T-cell (primary cell): ENCODE measurements at places on chromosomes 1 and 21.

GRCh38 chr1:906600-907420 is 16.9 kb upstream of the SAMD11 start:
- no peak for DNase-seq

DNA sequence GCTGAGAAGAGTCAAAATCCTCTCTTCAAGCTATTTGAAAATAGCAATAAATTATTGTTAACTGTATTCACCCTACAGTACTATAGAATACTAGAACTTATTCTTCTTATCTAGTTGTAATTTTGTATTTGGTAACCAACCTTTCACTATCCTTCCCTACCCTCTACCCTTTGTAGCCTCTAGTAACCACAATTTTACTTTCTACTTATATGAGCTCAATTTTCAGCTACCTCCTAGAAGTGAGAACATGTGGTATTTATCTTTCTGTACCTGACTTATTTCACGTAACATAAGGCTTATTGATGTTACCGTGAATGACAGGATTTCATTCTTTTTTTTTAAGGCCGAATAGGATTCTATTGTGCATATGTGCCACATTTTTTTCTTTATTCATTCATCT is 30.0 kb downstream of the ZC3H11B start:
- DNase-seq: no peak

DNA sequence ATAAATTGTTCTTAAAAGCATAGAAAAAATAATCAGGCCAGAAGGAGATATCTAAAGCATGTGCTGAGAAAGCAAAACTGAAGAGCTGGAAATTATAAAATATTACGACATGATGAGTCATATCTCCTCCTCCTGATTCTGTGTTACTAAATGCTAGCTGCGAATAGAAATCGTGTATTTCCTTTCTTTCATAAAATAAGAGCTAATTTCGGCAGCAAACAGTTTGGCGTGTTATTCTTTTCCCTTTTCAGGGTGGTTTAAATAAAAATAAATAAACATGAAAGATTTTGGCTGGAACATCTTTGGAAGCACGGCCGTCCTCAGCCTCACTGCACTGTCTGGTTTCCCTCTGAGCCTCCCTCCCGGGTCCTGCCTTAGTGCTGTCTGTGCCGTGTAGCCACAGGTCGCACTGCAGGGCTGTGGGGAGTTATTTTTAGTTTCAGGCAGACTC is 56.0 kb downstream of the ADARB1 start:
- DNase-seq: no peak

- peak; percentile 90 for DNase-seq
Measured at GRCh38 chr1:45011837-45012638, at the start of gene UROD. TSS of gene UROD (plus strand) at chr1:45012254. CDS start at chr1:45012266, 12 bp downstream.

- DNase-seq: no peak
Measured at GRCh38 chr21:30216041-30216723, at the start of gene CLDN8. TSS of gene CLDN8 (minus strand) at chr21:30216097. CDS start at chr21:30215925, 172 bp downstream.

GRCh38 chr1:178282949-178283367 is 189.1 kb downstream of the RASAL2 start:
- DNase-seq: no peak

GRCh38 chr1:72936151-72936740 is 653.9 kb upstream of the NEGR1 start:
- DNase-seq: no peak

- no peak for DNase-seq
Measured at GRCh38 chr1:63630238-63630637, 37.0 kb downstream of the PGM1 start.

- DNase-seq: no peak
Measured at GRCh38 chr1:150846473-150847146, 29.8 kb downstream of the ARNT start.

DNA sequence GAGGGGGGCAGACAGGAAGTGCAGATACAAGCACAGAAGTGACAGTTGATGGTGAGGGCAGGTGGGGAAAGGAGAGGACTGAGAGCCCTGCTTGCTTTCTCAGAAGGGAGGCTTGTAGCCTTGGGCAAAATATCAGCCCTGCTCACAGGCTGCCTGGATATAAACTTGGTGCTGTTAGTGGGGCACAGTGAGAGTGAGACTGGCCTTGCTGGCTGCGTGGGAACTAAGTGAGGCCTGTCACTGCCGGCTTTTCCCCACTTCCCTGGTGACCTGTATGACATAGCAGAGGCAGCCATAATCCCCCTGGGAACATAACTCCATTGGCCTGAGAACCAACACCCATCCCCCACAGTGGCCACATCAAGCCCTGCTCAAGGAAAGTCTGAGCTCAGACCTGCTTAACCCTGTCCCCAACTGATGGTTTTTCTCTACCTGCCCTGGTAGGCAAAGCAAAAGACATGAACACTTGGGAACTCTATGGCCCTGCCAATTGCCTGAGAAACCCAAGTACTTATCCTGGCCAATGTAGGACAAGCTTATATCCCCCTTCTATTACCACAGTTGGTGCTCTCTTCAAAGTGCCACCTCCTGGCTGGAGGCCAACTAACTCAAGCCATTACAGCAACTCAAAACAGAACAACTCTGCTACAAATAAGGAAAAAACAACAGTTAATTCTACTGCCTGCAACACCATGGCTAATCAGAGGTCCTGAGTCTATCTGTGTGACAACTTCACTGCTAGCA is 472.7 kb downstream of the PLPP3 start:
- no peak for DNase-seq

DNA sequence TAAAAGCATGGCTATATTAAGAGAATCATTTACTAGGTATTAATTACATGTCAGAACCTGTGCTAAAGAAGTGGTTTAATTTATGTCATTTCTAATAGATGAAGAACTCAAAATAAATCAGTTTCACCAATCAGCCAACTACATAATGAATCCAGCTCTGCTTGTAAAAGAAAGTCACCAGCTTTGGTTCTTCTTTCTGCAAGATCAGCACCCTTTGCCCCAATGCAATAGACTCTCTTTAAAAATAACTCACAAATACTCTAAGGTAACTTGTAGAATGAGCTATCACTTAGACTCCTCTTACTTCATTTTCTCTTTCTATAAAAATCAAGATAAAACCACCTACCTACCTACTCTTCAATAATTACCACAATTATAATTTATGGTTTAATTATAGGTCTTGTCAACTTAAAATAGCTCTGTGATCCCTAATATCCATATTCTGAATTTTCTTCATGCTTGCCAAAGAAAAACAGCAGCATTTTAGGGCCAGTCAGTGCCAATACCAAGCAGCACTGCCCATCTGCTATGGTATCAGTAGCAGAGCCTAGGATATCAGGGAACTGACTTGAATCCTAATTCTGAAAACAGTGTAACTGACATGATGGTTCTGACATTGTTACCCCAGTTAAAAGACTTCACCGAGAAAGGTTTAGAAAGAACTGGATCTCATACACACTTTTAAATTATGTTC is 11.3 kb downstream of the SLC19A2 start:
- DNase-seq: no peak

DNA sequence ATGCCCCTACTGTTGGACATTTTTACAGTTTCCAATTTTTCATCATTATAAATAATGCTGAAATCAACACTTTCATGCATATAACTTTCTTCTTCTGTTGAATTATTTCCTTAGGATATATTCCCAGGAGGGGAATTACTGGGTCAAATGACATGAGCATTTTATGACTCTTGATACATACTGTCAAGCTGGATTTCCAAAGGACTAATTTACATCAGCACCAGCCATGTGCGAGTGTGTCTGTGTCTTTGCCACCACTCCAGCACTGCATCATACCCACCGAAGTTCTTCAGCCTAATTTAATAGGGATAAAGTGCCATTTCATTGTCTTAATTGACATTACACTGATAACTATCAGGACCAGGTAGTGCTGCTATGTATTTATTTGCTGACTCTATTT is 146.7 kb downstream of the CSMD2 start:
- DNase-seq: no peak

- no peak for DNase-seq
Measured at GRCh38 chr1:82319546-82319945, 518.8 kb downstream of the ADGRL2 start.

- DNase-seq: no peak
Measured at GRCh38 chr1:155967341-155968050, 10.9 kb downstream of the ARHGEF2 start.

- no peak for DNase-seq
Measured at GRCh38 chr21:18245464-18245967, 883 bp downstream of the CHODL start.

- DNase-seq: no peak
Measured at GRCh38 chr1:154798645-154799044, 71.4 kb downstream of the KCNN3 start.

- DNase-seq: no peak
Measured at GRCh38 chr21:16587681-16588375, 858.0 kb downstream of the USP25 start.

DNA sequence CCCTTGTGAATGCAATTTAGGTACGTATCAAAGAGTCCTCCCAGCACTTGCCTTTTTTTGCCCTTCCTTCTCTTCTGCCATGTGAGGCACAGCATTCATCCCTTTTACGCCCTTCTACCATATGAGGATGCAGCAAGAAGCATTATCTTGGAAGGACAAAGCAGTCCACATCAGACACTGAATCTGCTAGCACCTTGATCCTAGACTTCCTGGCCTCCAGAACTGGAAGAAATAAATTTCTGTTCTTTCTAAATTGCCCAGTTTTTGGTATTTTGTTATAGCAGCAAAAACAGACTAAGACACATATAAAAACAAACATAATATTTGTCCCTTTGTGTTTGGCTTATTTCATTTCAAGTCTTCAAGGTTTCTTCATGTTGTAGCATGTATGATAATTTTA is 20.1 kb downstream of the EPS15 start:
- DNase-seq: no peak

- no peak for DNase-seq
Measured at GRCh38 chr1:111347026-111347425, 56.4 kb downstream of the CHIA start.

DNA sequence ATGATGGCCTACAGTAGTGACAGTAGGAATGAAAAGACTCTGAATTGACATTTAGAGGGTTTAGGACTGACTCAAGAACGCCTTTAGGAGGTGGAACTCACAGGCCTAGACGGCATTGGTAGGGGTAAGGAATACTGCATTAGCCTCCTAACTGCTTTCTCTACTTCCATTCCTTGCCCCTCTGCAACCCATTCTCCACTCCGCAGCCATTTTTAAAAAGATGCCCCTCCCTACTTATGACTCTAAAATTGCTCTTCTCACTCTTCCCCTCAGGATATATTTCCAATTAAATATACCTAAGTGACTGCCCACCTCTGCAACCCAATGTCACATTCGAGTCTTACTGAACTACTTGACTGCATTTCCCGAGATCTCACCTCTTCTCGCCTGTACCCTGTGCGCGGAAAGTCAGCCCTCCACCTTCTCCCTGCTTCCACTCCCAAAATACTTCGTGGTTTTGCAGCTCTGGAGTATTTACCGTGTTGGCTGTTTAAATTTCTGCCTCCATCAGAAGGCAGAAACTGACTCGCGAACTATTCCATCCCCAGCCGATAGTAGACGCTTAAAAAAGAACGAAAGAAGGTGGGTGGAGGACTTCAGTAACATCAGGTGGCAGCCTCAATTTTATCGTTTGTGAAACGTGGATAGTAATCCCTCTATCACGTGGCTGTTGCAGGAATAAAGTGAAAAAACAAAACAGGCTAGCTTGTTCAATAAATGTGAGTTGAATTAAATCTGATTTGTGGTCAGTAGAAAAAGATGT is 1.1 kb upstream of the YBX1 start:
- DNase-seq: no peak

- DNase-seq: no peak
Measured at GRCh38 chr1:6208723-6209660, 3.1 kb downstream of the RNF207 start.

DNA sequence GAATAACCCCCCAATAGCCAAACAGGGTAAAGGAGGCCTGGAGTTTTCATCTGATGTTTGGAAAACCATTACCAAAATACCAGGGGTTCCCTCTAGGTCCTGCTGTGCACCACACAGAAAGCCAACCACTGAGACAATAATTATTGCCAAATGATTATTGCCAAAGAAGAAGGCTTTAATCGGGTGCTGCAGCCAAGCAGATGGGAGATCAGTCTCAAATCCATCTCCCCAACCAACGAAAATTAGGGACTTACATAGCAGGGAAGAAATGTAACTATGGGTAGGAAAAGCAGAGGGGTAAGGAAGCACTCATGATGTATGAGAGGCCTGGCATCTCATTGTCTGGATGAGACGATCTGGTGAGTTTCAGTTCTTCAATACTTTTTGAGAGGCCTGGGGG is 28.8 kb upstream of the LPGAT1 start:
- no peak for DNase-seq

GRCh38 chr1:87242445-87243185 is 86.1 kb upstream of the LMO4 start:
- DNase-seq: no peak

DNA sequence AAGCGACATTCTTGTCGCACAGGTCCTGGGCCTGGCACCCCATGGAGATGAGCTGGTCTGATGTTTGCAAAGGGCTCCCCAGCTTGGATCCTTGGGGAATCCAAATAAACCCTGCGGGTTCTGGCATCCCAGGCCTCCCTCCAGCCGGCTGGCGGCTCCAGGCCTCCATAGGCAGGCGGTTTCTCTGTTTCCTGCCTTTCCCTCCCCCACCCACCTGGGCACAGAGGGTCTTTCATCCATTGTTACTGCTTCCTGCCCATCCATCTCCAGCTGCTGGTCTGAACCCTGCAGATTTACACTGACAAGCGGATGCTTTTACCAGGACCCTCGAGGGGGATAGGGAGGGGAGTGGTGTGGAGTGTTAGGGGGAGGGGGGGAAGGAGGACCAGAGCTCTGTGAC is 39.1 kb upstream of the ID3 start:
- DNase-seq: no peak

GRCh38 chr1:31105646-31106045 is 40.1 kb upstream of the PUM1 start:
- DNase-seq: no peak

DNA sequence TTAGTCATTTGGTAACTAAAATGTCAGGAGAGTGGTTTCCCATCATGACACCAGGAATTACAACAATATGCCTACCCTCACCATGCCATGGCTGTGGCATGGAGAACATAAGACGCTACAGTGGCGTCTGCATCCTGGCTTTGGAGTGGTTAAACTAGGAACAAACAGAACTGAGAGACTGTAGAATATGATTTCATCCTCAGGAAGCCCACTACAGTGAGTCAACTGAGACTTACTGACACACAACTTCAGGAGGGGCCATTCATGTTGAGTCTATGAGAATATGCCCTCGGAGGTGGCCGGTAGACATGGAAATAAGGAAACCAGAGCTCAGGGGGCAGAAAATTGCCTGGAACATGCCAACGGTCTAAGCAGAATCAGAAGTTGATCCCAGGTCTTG is 5.9 kb upstream of the BACE2 start:
- DNase-seq: no peak

- DNase-seq: no peak
Measured at GRCh38 chr1:45170151-45170742, 36.2 kb downstream of the ZSWIM5 start.
